GM23338 (cell line): ENCODE measurements at places on chromosomes 3 and 15. TPM values are rescaled to one million over a fixed set of nuclear protein-coding genes. Genes with fewer than 3 reads are reported as not detected.

GRCh38 chr15:82103468-82103867, 57.6 kb upstream of the MEX3B start:
- no peak overlapping the region for H3K27ac ChIP-seq
- H3K4me1 ChIP-seq: peaks cover 18% of the 10 kb centered on the region
- H3K4me3 ChIP-seq: no peak overlapping the region
- no peaks in the 10 kb centered on the region for H3K27me3 ChIP-seq
- no peak for DNase-seq

GRCh38 chr15:36024031-36024688, 478.2 kb upstream of the DPH6 start:
- no peak for DNase-seq
- H3K27me3 ChIP-seq: no peaks in the 10 kb centered on the region
- no peak overlapping the region for H3K27ac ChIP-seq
- no peak overlapping the region for H3K4me3 ChIP-seq
- H3K36me3 ChIP-seq: no peaks in the 10 kb centered on the region
- H3K4me1 ChIP-seq: no peaks in the 10 kb centered on the region

DNA sequence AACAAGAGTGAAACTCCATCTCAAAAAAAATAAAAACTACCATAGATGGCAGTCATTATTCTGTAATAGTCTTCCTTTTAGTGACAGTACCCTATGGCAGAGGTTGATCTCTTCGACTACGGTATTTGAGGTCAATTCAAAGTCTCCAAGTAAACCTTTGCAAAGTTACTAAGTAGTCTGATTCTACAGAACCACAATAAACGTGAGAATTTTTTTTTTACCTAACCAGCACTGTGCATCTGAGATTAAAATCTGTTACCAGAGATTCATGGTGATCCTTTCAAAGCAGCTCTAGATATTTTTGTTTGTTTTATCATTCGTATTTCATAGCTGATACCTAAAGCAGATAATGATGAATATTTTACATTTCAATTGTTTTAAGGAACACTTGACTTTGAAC, 86.6 kb upstream of the CHD2 start:
- H3K27ac ChIP-seq: no peak overlapping the region
- peaks cover 34% of the 10 kb centered on the region for H3K4me1 ChIP-seq
- H3K36me3 ChIP-seq: no peaks in the 10 kb centered on the region
- no peaks in the 10 kb centered on the region for H3K27me3 ChIP-seq

DNA sequence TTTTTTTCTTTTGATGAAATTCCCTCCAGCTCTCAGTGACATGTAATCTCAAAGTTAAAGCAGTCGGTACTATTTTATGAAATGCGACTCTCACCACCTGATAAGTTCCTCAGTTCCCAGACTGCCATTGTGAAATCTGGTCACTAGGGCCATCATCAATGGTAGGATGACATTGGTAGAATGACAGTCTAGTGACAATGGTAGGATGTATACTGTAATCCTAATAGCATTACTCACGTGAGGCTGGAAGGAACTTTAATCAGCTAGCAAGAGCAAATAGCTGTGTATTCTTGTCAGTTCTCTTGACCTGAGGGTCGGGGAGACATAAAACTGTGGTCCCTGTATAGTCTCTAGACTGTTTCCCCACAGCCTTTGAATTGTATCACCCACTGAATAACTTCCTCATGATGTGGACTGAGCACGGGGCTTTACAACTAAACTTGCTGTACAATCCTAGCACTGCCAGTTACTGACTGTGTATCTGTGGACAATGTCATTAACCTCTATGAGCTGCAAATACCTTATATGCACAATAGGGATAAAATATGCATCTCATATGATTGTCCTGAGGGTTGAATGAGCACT, 23.2 kb downstream of the TRAT1 start:
- H3K4me3 ChIP-seq: no peak overlapping the region
- H3K27me3 ChIP-seq: no peaks in the 10 kb centered on the region
- no peak for DNase-seq
- no peaks in the 10 kb centered on the region for H3K4me1 ChIP-seq

DNA sequence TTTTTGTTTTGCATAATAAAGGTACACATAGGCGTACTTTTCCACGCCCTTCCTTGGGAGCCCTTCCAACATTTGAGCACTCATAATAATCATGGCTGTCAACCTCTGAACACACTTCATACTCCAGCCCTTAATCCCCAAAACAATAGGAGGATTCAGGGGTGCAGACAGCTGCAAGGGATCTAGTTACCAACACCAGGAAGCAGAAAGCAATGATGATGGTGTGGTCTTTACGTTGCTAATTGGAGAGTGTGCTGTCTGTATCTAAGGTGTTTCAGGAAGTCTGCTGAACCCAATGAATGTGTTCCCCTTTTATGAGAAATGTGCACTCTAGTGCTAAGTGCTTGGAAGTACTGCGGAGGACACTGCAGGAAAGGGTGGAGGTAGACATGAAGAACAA, 60.3 kb upstream of the PDZRN3 start:
- peaks cover 29% of the 10 kb centered on the region for H3K4me1 ChIP-seq
- no peak for DNase-seq
- H3K36me3 ChIP-seq: no peaks in the 10 kb centered on the region

DNA sequence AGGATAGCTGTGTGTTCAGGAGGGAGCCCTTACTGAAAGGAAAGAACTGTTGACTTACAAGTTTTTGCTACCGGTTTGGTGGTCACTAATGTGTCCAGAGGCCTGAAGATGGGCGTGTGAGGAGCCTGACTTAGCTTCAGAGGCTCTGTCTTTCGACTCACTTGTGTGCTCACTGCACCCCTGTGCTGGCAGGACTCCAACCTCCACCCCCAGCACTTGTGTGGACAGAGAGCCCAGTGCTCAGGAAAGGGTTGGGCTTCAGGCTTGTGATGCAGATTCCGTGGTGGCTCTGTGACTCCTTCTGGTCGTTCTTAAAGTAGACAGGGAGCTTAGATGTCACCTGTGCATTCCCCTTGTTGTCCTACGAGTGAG, 100.9 kb downstream of the PGPEP1L start:
- no peak overlapping the region for H3K27ac ChIP-seq
- no peak for DNase-seq
- H3K27me3 ChIP-seq: no peaks in the 10 kb centered on the region
- H3K4me3 ChIP-seq: no peak overlapping the region
- H3K4me1 ChIP-seq: peaks cover 6% of the 10 kb centered on the region

GRCh38 chr3:52432225-52432624, 12.7 kb downstream of the SEMA3G start:
- no peak for DNase-seq
- no peaks in the 10 kb centered on the region for H3K27me3 ChIP-seq
- no peak overlapping the region for H3K27ac ChIP-seq
- no peaks in the 10 kb centered on the region for H3K36me3 ChIP-seq
- no peaks in the 10 kb centered on the region for H3K4me1 ChIP-seq

GRCh38 chr15:82900511-82901060, 51.9 kb downstream of the HOMER2 start:
- no peaks in the 10 kb centered on the region for H3K36me3 ChIP-seq
- H3K4me1 ChIP-seq: peaks cover 8% of the 10 kb centered on the region
- DNase-seq: no peak
- no peak overlapping the region for H3K27ac ChIP-seq
- H3K4me3 ChIP-seq: no peak overlapping the region

Gene GNB4
- polyA plus RNA-seq: 8.5 and 11.3 TPM in 2 replicates

Gene AADACL2
- not detected in 2 replicates for polyA plus RNA-seq

Gene MELTF
- polyA plus RNA-seq: 1.3 and 1.4 TPM in 2 replicates
